ENCODE measurements at places on chromosomes 12 and 14.

- no peak for DNase-seq
Observed at GRCh38 chr12:64627771-64628170, 17.5 kb downstream of the RASSF3 start.

GRCh38 chr14:72847721-72848120, 46.2 kb downstream of the DPF3 start:
- no peak for DNase-seq

DNA sequence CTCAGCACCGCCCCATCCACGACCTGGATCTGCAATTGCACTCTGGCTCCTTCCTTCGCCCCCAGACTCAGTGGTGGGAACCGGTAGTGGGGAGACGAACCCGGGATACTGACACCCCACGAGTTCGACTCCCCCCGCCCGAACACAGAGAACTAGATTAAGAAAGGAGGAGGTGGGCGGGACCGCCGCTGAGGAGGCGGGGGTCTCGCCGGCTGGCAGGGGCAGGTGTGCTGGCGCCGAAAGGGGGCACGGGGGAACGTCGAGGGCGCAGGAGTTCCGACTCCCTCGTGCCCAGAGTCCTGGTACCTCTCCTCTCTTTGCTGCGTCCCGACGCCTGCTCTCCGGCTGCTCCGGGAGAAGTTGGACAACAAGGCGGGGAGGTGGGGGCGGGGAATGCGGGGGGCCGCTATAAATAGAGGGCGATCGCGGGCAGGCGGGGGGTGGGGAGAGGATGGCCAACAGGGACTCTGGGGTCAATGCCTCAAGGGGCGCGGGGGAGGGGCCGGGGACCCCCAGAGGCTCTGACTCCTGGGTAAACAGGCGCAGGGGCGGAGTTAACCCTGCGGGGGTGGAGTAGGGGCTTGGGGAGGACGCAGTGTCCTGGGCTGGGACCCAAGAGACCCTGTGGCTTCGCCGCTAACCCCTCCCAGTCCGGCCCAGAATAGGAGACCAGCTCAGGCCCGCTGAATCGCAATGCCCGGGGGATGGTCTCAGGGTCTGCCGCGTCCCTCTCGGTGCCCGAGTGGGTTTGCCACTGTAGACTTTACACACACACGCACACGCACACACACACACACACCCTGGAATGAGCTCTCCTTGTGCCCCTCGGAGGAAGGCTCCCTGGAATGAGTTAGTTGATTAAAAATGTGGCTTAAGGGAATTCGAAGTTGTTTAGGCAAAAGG, 761 bp upstream of the NDRG2 start:
- no peak for DNase-seq

- no peak for DNase-seq
Observed at GRCh38 chr12:75938189-75938588, 93.4 kb downstream of the PHLDA1 start.

- DNase-seq: no peak
Observed at GRCh38 chr12:73529231-73529630, 1008.4 kb upstream of the ATXN7L3B start.

DNA sequence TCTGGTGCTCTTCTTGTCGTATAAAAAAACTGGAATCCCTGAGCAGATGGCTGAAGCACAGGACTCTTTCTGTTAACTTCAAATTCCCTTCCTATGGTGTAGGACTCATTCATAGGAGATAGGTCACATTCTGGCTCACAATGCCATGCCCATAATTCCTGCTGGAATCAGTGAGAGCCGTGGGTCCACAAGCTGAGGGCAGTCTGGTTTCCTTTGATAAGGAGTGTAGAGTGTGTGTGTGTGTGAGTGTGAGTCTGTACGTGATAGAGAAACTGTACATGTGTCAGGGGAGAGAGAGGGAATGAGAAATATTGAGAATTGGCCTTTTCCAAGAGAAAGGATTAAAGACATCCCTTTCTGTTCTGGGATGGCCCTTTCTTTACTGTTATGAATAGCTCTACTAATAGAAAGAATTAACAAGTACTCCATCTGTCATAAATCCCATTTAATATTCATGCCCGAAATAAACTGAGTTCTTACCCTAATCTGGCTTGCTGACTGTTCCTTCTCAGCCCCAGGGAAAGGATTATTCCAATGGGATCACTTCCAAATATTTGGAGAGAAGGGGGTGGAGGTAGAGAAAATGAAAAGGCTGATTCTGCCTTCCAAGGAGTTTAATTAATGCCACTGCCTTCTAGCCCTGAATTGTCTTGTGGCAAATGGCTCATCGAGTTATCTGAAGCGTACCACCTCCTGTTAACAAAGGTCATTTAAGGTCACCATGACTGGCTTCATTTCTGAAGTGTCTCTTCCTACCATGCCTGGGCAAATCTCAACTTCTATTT, 79.0 kb downstream of the TMX1 start:
- DNase-seq: no peak

DNA sequence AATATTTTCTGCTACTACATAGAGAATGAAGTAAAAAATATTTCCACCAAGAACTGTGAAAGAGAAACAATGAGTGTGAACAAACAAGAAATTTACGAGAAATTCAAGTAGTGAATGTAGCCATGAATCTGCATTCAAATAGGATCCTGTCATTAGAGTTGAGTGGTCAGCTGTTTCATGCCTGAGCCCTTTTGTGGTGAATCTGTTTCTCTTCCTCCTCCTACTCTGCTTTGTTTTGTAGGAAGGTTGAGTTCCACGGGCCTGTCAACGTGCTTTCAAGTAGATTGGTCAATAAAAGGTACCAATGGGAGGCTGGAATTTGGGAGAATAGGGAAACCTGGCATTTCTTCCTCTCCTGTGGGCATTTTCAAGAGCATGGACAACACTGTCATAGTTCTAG, 1749.6 kb upstream of the FLRT2 start:
- DNase-seq: no peak

GRCh38 chr12:99027461-99027860, 382.4 kb downstream of the APAF1 start:
- DNase-seq: no peak
